ENCODE measurements at places on chromosomes 6 and 20. TPM values are rescaled to one million over a fixed set of nuclear protein-coding genes. Genes with fewer than 3 reads are reported as not detected.

- no peaks in the 10 kb centered on the region for H3K36me3 ChIP-seq
- H3K27me3 ChIP-seq: no peaks in the 10 kb centered on the region
- H3K27ac ChIP-seq: no peak overlapping the region
These were observed 185.4 kb upstream of the VGLL2 start for GRCh38 chr6:117079951-117080350.

The CAPN11 gene
- total RNA-seq: 0.21 TPM

- peaks cover 67% of the 10 kb centered on the region for H3K36me3 ChIP-seq
- H3K27ac ChIP-seq: no peak overlapping the region
- no peak for DNase-seq
- no peaks in the 10 kb centered on the region for H3K27me3 ChIP-seq
- H3K4me3 ChIP-seq: no peak overlapping the region
These were observed 41.0 kb downstream of the SLC9A8 start for GRCh38 chr20:49853640-49854039.

The HEY2 gene
- 1.5 TPM for total RNA-seq

DNA sequence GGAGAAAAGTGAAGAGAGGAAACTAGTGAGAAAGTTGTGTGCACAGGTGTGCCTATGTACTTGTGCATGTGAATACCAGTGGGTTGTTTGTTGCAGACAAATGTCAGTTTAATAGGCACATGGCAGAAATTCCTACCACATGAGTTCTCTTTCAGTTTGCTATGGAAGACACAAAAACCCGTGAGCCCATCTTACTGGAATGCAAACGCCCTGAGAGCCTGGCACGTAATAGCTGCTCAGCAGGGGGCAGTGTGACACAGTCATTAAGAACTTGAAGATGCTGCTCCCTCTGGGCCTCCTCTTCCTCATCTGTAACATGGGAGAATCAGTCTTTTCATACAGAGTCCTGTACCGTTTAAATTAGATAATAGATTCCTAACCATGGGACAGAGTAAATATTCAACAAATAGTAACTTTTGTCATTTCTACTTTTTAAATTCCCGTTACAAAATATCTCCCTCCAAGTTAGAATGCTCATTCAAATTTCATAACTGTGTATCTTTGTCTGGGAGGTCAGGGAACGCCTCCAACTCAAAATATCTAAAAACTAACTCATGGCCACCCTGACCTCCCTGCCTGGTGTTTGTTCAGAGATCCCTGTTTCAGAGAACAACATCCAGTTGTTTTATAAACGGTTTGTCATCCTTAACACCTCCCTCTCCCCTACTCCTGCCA is 802.9 kb downstream of the MAFB start:
- no peak overlapping the region for H3K4me3 ChIP-seq
- peak overlapping the region; percentile 53 for H3K27ac ChIP-seq
- peaks cover 16% of the 10 kb centered on the region for H3K4me1 ChIP-seq
- no peaks in the 10 kb centered on the region for H3K27me3 ChIP-seq

DNA sequence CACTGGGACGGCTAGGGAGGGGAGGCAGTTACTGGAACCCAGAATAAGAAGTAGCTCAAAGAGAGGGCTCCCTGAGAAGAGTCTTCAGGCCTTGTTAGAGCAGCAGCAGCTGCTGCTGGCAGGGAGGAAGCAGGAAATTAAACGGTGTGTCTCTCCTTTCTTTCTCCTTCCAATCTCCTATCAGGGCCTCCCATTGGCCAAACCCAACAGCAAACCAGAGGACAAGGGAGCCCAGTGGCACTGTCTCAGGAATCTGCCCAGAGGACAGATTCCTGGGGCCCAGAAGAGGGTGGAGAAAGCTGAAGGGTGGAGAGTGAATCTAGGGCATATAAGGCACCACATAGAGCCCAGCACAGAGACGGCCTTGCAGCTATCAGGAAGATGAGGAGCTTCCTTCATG is 10.2 kb downstream of the BTN3A1 start:
- no peaks in the 10 kb centered on the region for H3K27me3 ChIP-seq
- H3K4me1 ChIP-seq: peaks cover 1% of the 10 kb centered on the region
- no peak overlapping the region for H3K27ac ChIP-seq
- H3K36me3 ChIP-seq: no peaks in the 10 kb centered on the region

DNA sequence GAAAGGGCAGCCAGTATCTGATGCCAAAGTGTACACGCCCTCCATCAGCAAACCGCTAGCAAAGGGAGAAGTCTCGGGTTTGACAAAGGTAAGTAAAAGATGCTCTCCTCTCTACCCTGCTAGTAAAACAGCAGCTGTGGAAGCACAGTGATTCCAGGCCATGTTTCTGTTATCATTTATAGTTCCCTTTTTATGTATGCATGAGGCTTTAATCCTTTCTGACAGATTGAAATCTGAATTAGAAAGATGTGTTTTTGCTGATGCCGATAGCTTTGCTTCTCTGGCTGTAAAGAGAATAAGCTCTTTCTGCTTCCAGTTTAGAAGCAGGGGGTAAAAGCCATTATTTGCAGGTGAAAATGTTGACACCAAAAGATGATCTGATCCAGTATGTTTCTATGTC is 392.4 kb upstream of the SOX4 start:
- no peaks in the 10 kb centered on the region for H3K36me3 ChIP-seq
- no peaks in the 10 kb centered on the region for H3K4me1 ChIP-seq
- no peak for DNase-seq

DNA sequence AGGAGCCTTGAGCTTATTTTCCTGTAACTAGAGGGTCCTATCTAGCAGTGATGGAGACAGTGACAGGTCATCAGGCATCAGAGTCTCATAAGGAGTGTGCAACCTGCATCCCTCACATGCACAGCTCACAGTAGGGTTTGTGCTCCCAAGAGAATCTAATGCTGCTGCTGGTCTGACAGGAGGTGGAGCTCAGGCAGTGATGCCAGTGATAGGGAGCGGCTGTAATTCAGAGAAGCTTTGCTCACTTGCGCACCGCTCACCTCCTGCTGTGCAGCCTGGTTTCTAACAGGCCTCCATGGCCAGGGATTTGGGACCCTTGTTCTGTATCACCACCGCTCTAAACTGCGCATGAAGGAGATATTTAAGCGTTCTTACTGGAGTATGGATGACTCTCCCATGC is 5.3 kb downstream of the KIF25 start:
- H3K36me3 ChIP-seq: no peaks in the 10 kb centered on the region
- H3K4me3 ChIP-seq: no peak overlapping the region
- no peaks in the 10 kb centered on the region for H3K4me1 ChIP-seq
- DNase-seq: no peak
- H3K27ac ChIP-seq: no peak overlapping the region

GRCh38 chr20:32674362-32674789 is 635 bp upstream of the C20orf203 start:
- H3K27me3 ChIP-seq: no peaks in the 10 kb centered on the region
- no peak overlapping the region for H3K27ac ChIP-seq
- H3K36me3 ChIP-seq: no peaks in the 10 kb centered on the region
- no peak overlapping the region for H3K4me3 ChIP-seq
- peak; percentile 27 for DNase-seq

DNA sequence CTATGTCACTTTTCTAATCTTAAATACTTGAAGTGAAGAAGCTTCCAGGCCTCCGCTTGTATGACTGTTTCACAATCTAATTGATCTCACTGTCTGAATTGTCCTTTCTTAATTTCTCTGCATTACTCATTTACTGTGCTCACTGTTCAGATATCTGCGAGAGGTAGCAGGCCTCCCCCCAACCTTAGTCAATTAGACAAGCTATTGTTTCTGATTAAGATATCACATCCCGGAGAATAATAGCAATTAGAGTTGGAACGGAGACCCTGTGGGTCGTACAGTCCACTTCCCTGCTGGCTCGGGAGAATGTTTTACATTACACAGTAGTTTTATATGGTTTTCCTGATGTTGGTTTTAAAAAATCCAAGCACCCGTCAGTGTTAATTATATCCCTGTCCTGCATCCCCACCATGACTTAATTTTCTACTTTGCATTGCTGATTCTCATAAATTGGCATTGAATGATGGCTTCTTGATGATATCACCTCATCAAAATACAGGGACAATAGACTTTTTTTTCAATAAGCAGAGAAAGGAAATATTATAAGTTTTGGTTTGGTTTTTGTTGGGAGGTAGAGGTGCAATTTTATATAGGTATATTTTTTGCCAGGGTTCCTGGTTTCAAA is 178.7 kb upstream of the TSHZ2 start:
- no peak overlapping the region for H3K4me3 ChIP-seq

The DAAM2 gene
- total RNA-seq: 133 TPM

DNA sequence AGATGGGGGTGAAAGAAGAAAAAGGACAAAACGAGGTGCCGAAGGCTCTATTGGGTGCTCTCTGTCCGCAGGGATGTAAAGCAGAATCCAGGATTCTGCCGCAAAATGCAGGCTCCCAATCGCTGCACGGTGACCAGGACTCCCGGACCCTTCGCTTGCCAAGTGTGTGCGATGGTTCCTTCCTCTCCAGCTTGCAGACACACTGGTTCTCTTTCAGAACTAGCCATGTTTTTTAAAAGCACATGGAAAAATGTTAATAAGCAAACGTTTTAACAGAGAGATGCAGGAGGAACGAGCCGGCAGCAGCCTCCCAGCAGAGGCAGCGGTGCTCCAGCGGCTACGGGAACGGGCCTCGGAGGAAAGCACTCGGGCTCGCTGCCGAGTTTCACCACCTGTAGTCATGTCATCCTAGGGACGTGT is 59.6 kb downstream of the ZNF831 start:
- H3K27me3 ChIP-seq: peaks cover 32% of the 10 kb centered on the region
- peak overlapping the region; percentile 41 for H3K4me3 ChIP-seq
- peaks cover 18% of the 10 kb centered on the region for H3K4me1 ChIP-seq
- no peaks in the 10 kb centered on the region for H3K36me3 ChIP-seq
- no peak for DNase-seq

GRCh38 chr6:46184114-46184513 is 13.3 kb upstream of the ENPP5 start:
- no peak overlapping the region for H3K4me3 ChIP-seq
- H3K27me3 ChIP-seq: no peaks in the 10 kb centered on the region
- H3K27ac ChIP-seq: no peak overlapping the region

GRCh38 chr6:141548966-141549365 is 583.8 kb upstream of the GJE1 start:
- no peaks in the 10 kb centered on the region for H3K36me3 ChIP-seq
- no peak overlapping the region for H3K27ac ChIP-seq
- H3K4me3 ChIP-seq: no peak overlapping the region
- no peak for DNase-seq
- no peaks in the 10 kb centered on the region for H3K27me3 ChIP-seq
- H3K4me1 ChIP-seq: no peaks in the 10 kb centered on the region

DNA sequence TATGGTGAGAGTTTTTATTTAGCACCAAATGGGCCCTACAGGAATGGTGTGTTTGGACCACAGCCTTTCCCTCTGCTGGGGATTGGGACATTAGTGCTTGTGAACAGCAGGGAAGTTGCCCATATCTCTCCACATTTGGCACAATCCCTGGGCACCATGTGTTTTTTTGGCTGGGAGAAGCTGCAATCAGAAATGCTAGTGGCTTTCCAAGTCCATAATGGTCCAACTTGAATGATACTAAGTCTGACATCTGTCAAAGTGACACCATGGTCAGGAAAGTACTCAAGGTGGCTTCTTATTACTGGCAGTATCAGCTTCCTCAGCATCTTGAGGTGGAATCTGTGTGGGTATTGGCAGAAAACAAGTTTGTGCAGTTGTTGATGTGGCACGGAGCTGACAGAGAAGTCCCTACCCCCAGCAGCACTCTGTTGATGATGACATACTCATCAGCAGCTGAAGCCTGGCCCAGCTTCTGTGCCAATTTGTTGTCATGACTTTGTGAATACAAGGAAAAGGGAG is 53.0 kb downstream of the SASH1 start:
- DNase-seq: no peak
- no peak overlapping the region for H3K27ac ChIP-seq
- H3K4me3 ChIP-seq: no peak overlapping the region
- H3K36me3 ChIP-seq: no peaks in the 10 kb centered on the region

DNA sequence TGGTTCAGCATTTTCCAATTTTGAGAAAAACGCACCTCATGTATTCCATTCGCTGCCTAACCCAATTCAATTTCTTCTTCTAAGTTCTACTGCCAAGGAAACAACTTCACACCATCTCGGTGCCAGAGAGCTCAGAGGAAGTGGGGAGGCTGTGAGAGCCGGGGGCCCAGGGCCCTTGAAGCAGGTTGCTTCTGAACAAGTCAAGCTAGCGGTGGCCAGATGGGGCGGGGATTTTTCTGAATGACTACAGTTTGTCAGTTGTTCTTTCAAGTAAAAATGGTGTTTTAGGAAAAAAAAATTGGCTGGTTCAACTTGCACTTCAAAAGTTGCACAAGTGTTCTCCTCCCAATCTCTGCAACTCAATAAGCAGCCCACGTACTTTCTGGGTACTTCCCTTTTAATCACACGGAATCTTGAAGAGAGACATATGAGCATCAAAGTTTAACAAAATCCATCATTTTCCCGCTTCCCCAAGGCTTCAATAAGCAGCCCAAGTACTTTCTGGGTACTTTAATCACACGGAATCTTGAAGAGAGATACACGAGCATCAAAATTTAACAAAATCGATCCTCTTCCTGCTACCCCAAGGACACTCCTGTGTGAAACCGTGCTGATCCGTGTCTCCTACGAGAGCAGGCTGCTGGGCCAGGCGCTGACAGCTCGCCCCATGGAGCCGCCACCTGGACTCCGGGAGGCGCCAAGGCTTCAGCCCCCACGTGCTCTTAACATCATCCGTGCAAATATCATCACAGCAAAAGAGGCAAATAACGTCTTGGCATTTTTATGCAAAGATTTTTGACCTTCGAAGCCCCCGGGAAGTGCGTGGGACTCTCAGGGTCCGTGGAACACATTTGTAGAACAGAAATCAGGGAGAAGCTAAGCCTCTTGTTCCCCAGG is 186.7 kb upstream of the PDE10A start:
- DNase-seq: no peak
- no peaks in the 10 kb centered on the region for H3K36me3 ChIP-seq
- no peak overlapping the region for H3K4me3 ChIP-seq

Data from tibial nerve (tissue), 4 donors.